ENCODE measurements at places on chromosomes 2 and 18. TPM values are rescaled to one million over a fixed set of nuclear protein-coding genes. Genes with fewer than 3 reads are reported as not detected.

The ITGB6 gene
- 15.0 TPM for total RNA-seq

The TMEM247 gene
- total RNA-seq = not detected

The SCYGR7 gene
- total RNA-seq = not detected

The ARHGEF33 gene
- 1.4 TPM for total RNA-seq

The E2F6 gene
- total RNA-seq = 11.2 TPM

The FSHR gene
- total RNA-seq = not detected

The RSAD2 gene
- total RNA-seq = not detected

The CHRNG gene
- total RNA-seq = 3.3 TPM

The ANKRD62 gene
- not detected for total RNA-seq

The GPAT2 gene
- 4.9 TPM for total RNA-seq

The LYPD1 gene
- 0.64 TPM for total RNA-seq

The VIT gene
- 0.39 TPM for total RNA-seq

The AMER3 gene
- total RNA-seq = not detected

The CRYBA2 gene
- total RNA-seq = not detected

The MAP3K19 gene
- not detected for total RNA-seq

The DNER gene
- total RNA-seq = 4.8 TPM

The SLC11A1 gene
- 0.13 TPM for total RNA-seq

The SCG2 gene
- total RNA-seq = 11.7 TPM

The ZNF385B gene
- total RNA-seq = not detected

The BOLL gene
- 0.08 TPM for total RNA-seq

The MBP gene
- total RNA-seq = 1.8 TPM

The SLC14A1 gene
- total RNA-seq = not detected

The TEX261 gene
- 27.0 TPM for total RNA-seq

The RAB6C gene
- not detected for total RNA-seq

The ELP2 gene
- 46.0 TPM for total RNA-seq

The NPAS2 gene
- total RNA-seq = 10.9 TPM

The FLACC1 gene
- total RNA-seq = not detected

The GMPPA gene
- total RNA-seq = 62.8 TPM

The ZFP36L2 gene
- total RNA-seq = 14.9 TPM

The TANC1 gene
- total RNA-seq = 17.8 TPM

The WDR33 gene
- total RNA-seq = 26.9 TPM

The PRKAG3 gene
- total RNA-seq = 0.40 TPM

The GKN2 gene
- total RNA-seq = not detected

The APCDD1 gene
- total RNA-seq = 20.5 TPM

The RBFA gene
- 29.5 TPM for total RNA-seq

The IL1RN gene
- total RNA-seq = 0.13 TPM

The VWA3B gene
- total RNA-seq = not detected
